HepG2 (cell line): ENCODE measurements at places on chromosomes 13 and 19. TPM values are rescaled to one million over a fixed set of nuclear protein-coding genes. Genes with fewer than 3 reads are reported as not detected.

Gene CA11
- 0.24 and 0.58 TPM in 2 replicates for total RNA-seq

DNA sequence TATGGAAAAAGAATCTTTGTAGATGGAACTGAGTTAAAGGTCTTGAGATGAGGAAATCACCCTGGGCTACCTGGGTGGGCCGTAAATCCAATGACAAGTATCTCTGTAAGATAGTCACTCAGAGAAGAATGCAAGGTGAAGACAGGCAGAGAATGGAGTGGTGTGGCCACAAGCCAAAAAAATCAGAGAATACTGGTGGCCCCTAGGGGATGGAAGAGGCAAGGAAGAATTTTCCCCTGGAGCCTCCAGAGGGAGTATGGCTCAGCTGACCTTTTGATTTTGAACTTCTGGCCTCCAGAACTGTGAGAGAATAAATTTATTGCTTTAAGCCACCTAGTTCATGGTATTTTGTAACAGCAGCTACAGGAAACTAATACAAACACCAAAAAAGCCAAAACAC lies 32.7 kb upstream of the CSNK1A1L start:
- no peak overlapping the region for H3K27ac ChIP-seq
- H3K27me3 ChIP-seq: no peaks in the 10 kb centered on the region
- H3K4me1 ChIP-seq: no peaks in the 10 kb centered on the region
- DNase-seq: peak; percentile 19

GRCh38 chr13:77952737-77953136 lies 34.1 kb upstream of the EDNRB start:
- no peaks in the 10 kb centered on the region for H3K27me3 ChIP-seq
- H3K36me3 ChIP-seq: no peaks in the 10 kb centered on the region
- H3K27ac ChIP-seq: no peak overlapping the region
- no peak overlapping the region for H3K4me3 ChIP-seq
- DNase-seq: no peak

DNA sequence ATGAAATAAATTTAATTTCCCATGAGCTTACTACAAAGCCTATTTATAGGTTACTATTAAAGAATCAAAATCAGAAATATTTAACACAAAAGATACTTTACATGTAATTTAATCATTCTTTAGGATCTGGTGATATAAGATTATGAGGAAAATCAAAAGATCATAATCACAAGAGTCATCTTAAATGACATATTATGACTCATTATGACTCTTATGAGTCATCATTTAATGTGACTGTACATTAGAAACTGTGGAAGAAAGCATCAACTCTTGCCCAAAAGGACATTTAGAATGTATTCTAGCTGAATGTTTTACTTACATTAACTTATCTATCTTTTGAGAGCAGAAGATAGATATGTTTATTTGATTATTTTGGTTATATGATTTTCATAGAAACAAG lies 458.6 kb downstream of the DCT start:
- H3K4me1 ChIP-seq: no peaks in the 10 kb centered on the region
- no peak overlapping the region for H3K27ac ChIP-seq
- H3K36me3 ChIP-seq: no peaks in the 10 kb centered on the region
- DNase-seq: no peak
- H3K27me3 ChIP-seq: no peaks in the 10 kb centered on the region
- H3K4me3 ChIP-seq: no peak overlapping the region

GRCh38 chr13:40494946-40495620 lies 171.4 kb downstream of the FOXO1 start:
- no peak for DNase-seq
- H3K27me3 ChIP-seq: no peaks in the 10 kb centered on the region
- no peaks in the 10 kb centered on the region for H3K36me3 ChIP-seq
- peaks cover 25% of the 10 kb centered on the region for H3K4me1 ChIP-seq
